Panc1 (cell line): ENCODE measurements at places on chromosomes 7 and 10.

GRCh38 chr7:148935451-148935850 is 51.4 kb upstream of the EZH2 start:
- DNase-seq: no peak
- no peak overlapping the region for H3K27ac ChIP-seq
- no peaks in the 10 kb centered on the region for H3K36me3 ChIP-seq
- peaks cover 6% of the 10 kb centered on the region; the same call in 1 of the 2 replicates for H3K4me1 ChIP-seq
- no peaks in the 10 kb centered on the region for H3K27me3 ChIP-seq
- H3K4me3 ChIP-seq: no peak overlapping the region

GRCh38 chr10:132690821-132691610 is 94.9 kb downstream of the NKX6-2 start:
- H3K4me1 ChIP-seq: peaks cover 16% of the 10 kb centered on the region
- DNase-seq: no peak
- H3K36me3 ChIP-seq: no peaks in the 10 kb centered on the region
- no peak overlapping the region for H3K4me3 ChIP-seq
- no peaks in the 10 kb centered on the region for H3K27me3 ChIP-seq

GRCh38 chr7:105149827-105150226 is 135.8 kb downstream of the KMT2E start:
- H3K27ac ChIP-seq: no peak overlapping the region
- no peaks in the 10 kb centered on the region for H3K36me3 ChIP-seq
- DNase-seq: peak; percentile 86
- no peaks in the 10 kb centered on the region for H3K4me1 ChIP-seq
- no peak overlapping the region for H3K4me3 ChIP-seq

- peaks cover 81% of the 10 kb centered on the region for H3K4me1 ChIP-seq
- no peaks in the 10 kb centered on the region for H3K27me3 ChIP-seq
- no peaks in the 10 kb centered on the region; the same call in 1 of the 2 replicates for H3K36me3 ChIP-seq
- no peak for DNase-seq
- H3K27ac ChIP-seq: peak overlapping the region; percentile 88
- no peak overlapping the region for H3K4me3 ChIP-seq
These were observed 39.7 kb downstream of the ARID5B start for GRCh38 chr10:61941202-61941681.

- no peaks in the 10 kb centered on the region; the same call in 1 of the 2 replicates for H3K4me1 ChIP-seq
- no peaks in the 10 kb centered on the region for H3K27me3 ChIP-seq
- no peak for DNase-seq
- no peaks in the 10 kb centered on the region for H3K36me3 ChIP-seq
These were observed 120.7 kb upstream of the CARD11 start for GRCh38 chr7:3164380-3164792.

- H3K27ac ChIP-seq: no peak overlapping the region
- H3K36me3 ChIP-seq: no peaks in the 10 kb centered on the region; the same call in 1 of the 2 replicates
- H3K27me3 ChIP-seq: no peaks in the 10 kb centered on the region
These were observed 11.4 kb downstream of the NEBL start for GRCh38 chr10:20885678-20886077.

- peaks cover 49% of the 10 kb centered on the region for H3K4me1 ChIP-seq
- no peaks in the 10 kb centered on the region for H3K27me3 ChIP-seq
- peak; percentile 87 for DNase-seq
- H3K27ac ChIP-seq: peak overlapping the region; percentile 84
- H3K4me3 ChIP-seq: no peak overlapping the region
These were observed 178.8 kb downstream of the REEP3 start for GRCh38 chr10:63699785-63700613.

DNA sequence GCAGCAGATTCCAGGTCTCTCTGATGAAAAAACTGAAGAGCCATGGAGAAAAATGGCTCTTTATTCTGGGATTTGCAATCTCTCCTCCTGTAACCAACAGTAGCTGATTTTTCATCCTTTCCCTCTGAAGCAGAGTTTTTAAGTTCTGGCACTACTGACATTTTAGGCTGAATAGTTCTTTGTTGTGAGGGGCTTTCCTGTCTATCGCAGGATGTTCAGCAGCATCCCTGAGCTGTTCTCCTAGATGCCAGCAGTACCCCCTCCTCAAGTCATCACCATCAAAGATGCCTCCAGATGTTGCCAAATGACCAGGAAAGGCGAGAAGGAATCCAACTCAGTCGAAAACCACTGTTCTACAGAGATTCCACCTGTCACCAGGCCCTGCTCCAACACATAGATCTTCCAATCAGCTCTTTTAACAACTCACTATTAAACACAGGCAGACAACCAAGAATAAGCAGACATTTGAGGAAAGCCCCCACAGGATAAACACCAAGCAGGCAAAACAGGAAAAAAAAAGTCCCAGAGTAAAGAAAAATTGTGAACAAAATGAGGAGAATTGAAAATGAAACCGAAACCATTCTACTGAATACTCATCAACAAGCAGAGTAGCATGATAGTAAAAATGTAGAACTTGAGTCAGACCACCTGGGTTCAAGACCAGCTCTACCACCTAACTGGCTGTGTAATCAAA is 124.8 kb downstream of the MPP7 start:
- no peaks in the 10 kb centered on the region; the same call in 1 of the 2 replicates for H3K36me3 ChIP-seq
- no peak for DNase-seq
- H3K4me1 ChIP-seq: no peaks in the 10 kb centered on the region
- H3K27ac ChIP-seq: no peak overlapping the region
- H3K4me3 ChIP-seq: peak overlapping the region; percentile 7; the same call in 1 of the 2 replicates

DNA sequence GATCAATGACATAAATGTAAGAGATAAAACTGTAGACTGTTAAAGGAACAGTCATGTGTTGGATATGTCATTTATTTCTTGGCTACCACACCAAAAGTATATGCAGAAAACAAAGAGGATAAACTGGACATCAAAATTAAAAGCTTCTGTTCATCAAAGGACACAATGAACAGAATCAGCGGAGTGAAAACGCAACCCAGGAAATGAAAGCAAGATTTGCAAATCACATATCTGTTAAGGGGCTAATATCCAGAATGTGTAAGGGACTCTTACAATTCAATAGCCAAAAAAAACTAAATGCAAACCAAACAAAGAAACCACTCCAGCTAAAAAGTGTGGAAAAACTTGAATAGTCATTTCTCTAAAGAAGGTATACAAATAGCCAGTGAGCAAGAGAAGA is 164.3 kb downstream of the ZMYND11 start:
- no peak for DNase-seq
- no peaks in the 10 kb centered on the region for H3K4me1 ChIP-seq
- H3K4me3 ChIP-seq: no peak overlapping the region
- H3K36me3 ChIP-seq: no peaks in the 10 kb centered on the region
- H3K27me3 ChIP-seq: no peaks in the 10 kb centered on the region

DNA sequence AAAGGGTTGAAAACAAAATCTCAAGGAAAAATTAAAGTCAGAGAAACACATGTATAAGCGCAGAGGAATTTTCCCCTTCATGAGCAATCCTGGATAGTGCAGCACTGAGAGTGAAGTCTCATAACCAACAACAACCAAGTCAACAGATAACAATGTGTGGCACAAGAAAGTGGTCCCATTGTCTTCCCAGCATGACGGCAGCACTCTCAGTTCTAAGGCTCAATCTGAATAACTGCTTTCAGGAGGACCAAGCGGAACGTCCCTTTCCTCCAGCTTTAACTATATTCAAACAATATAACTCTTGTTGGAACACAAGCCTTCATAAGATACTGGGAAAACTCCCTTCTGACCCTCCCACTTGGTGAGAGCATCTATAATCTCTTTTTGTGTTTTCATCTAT is 137.9 kb downstream of the RAPGEF5 start:
- H3K4me3 ChIP-seq: no peak overlapping the region
- no peaks in the 10 kb centered on the region for H3K4me1 ChIP-seq
- H3K27ac ChIP-seq: no peak overlapping the region

GRCh38 chr7:68155676-68156075 is 1159.0 kb downstream of the TYW1 start:
- no peaks in the 10 kb centered on the region for H3K36me3 ChIP-seq
- H3K27ac ChIP-seq: no peak overlapping the region
- H3K4me1 ChIP-seq: no peaks in the 10 kb centered on the region
- no peak overlapping the region for H3K4me3 ChIP-seq
- H3K27me3 ChIP-seq: no peaks in the 10 kb centered on the region; the same call in 1 of the 2 replicates
- no peak for DNase-seq

GRCh38 chr10:62062752-62063512 is 161.4 kb downstream of the ARID5B start:
- peaks cover 12% of the 10 kb centered on the region for H3K36me3 ChIP-seq
- no peak for DNase-seq
- no peak overlapping the region for H3K4me3 ChIP-seq
- H3K4me1 ChIP-seq: peaks cover 3% of the 10 kb centered on the region; the same call in 1 of the 2 replicates

DNA sequence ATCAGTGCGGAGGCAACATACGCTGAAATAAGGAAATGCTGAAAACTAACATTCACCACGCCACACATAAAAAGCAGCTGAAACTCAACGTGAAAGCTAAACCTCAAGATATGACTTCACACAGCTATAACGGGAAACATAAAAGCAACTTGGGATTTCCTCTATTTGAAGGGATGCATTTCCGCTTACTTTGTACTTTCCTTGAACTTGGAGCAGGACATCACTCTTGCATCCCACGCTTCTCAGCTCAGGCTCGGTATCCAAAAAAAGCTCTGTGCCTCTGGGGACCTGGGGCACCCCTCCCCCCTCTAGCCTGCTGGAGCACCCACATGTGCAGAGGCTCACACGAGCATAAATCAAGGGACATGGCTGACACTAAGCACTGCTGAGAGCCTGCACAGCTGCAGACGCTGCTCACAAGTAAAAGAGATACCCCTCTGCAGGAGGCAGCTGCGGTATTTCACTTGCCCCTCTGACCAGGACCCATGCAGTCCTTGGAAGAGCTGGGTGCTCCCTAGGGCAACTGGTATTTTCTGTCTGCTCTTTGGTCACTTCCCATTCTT is 34.2 kb downstream of the PARD3 start:
- H3K4me1 ChIP-seq: peaks cover 12% of the 10 kb centered on the region
- H3K27ac ChIP-seq: no peak overlapping the region
- H3K27me3 ChIP-seq: no peaks in the 10 kb centered on the region
- H3K36me3 ChIP-seq: no peaks in the 10 kb centered on the region
